ENCODE measurements at places on chromosomes 3 and 15.

GRCh38 chr15:61890106-61890505 lies 170.1 kb downstream of the VPS13C start:
- DNase-seq = no peak

DNA sequence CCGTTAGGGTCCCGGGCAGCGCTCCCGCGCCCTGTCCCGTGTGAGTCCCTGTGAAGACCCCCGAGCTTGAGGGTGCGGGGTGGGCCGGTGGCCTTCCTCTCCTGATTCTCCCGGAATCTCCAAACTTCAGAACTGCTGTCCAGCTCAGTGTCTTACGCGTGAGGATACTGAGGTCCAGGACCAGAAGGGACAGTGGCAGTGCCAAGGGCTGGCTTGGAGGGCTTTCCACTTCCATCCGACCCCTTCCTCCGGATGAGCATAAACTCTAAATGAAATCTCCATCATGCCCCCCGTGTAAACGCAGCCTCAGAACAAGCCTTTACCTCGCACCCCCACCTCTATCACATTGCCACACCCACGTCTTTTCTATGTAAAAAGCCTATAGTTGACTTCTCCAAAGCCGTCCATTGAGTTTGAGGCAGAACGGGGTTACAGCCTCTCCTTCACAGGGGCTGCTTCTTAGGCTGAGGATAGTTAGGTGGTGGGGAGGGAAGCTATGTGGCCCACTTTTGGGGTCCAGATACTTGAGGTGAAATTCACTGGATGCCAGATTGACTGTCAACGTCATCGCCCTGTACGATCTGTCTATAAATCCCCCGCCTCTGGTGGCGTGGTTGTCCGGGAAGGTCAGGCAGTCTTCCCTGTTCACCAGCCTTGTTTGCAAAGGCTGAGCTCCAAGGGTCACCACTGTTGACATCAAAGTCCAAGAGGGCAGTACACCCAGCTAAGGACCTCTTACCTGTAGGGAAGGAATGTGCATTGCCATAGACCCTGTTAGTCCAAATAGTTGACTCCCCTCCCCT lies 1.1 kb downstream of the EDEM1 start:
- peak; percentile 36 for DNase-seq

DNA sequence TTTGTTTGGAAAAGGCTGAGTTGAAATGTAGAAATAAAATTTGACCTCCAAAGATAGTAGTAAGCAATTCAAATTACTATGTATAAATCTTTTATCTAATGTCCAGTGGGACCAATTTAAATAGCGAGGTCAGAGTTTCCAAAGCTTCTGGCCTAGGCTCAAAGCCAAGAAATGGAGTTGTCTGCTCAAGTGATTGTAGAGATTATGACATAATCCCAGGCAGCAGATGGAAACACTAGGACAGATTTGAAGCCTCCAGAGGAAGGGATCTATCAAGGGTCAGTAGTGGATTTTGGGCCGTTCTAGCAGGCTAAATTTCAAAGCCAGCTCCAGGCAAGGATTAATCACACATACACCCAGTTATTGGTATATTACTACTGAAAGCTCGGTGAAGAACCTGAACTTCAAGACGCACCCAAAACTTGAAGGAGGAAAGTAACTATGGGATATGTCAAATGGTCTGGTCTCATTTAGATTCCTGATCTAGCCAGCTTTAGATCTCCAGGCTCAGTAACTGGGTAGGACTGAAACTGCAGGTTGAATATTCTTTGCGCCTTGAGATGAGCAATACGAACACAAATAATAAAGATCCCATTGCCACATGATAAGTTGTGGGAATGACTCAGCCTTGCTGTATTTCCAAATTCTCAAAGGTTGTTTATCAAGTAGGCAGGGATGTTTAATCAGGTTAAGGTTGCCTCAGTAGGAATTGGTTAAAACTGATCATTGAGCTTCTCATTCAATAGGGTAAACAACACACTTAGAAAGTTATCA lies 30.9 kb upstream of the ARRDC4 start:
- DNase-seq = no peak

DNA sequence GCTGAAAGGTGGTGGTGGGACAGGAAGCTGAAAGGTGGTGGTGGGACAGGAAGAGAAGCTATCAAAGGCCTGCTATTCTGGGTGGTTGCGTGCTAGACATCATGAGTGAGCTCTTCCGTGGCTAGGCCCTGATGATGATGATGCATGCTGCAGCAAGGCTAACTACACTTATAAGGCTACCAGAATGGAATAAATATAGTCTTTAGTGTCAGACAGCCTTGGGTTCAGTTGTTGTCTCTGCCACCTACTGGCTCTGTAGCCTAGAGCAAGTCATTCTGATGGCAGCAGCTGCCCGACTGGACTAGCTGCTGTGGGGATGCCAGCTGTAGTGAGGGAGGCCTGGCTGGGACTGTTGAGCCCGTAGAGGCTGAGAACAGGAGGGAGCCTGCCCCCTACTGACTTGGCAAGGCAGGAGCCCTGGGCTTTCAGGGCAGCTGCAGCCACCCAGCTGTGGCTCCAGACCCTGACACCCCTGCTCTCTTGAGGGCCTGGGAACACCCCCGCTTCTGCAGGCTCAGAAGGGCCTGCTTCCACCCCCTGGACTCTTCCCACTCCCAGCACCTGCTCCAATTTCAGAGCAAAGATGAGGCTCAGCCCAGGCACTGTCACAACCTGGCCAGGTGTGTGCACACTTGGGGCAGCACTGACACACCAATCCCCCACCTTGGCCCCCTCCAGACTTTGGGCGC lies 21.4 kb upstream of the ZBED2 start:
- DNase-seq = no peak

DNA sequence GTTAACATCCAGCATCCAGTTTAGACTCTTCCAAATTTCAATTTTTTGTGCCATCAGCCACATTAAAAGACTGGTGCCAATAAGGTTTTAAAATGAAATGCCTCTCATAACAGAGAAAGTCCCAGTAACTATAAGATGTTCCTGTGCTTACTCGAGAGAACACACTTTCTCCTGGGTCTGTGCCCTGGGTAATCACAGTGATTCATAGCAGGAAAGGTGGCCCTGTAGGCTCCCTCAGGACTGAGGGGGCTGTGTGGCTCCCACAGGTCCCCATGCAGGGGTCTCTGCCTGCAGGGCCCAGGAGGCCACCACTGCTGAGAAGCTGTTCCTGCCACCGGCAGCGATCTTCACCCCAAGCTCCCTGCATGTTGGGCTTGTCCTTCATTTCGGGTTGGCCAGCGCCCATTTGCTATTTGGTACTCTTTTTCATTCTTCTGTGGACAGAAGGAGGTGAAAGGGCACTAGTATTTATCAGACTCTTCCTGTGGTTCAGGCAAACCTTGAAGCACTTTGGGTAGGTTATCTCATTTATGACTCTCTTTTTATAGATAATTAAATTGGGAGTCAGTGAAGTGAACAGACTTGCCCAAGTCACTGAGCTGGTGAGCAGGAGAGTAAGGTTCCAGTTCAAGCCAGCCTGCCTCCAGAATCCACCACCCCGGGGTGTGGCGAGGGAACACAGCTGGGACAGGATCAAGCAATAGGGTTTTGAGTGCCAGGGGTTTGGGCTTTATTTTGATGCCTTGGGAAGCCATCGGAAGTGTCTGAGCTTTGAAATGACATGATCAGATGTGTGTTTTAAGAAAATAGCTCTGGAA lies 44.2 kb upstream of the PLXNA1 start:
- no peak for DNase-seq

GRCh38 chr15:62553911-62554563 lies 389.0 kb upstream of the C2CD4B start:
- peak; percentile 54 for DNase-seq

GRCh38 chr3:174869448-174869847 lies 10.3 kb downstream of the NAALADL2 start:
- DNase-seq = no peak

DNA sequence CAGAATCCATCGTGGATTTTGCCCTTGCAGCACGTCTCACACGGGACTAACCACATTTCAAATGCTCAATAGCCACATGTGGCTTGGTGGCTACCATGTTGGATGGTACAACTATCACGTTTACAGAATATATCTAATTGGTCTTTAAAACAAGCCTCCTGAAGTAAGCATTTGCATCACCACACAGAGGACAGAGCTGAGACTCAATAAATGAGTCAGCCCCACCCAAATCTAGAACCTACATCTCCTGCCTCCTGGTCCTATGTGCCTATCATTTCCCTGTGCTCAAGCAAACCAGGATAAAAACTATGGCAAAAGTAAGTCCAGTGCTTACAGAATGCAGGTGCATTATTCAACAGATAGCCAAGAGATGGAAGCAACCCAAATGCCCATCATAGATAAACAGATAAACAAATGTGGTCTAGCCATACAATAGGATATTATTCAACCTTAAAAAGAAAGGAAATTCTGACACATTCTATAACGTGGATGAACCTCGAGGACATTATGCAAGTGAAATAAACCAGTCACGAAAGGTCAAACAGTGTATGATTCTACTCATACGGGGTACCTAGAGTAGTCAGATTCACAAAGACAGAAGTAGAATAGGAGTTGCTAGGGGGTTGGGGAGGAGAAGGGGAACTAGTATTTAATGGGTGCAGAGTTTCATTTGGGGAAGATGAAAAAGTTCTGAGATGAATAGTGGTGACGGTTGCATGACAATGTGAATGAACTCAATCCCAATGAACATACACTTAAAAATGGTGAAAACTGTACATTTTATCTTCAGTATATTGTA lies 43.9 kb downstream of the SRGAP3 start:
- no peak for DNase-seq

- no peak for DNase-seq
Observed at GRCh38 chr15:101407439-101407838, 82.1 kb downstream of the PCSK6 start.

DNA sequence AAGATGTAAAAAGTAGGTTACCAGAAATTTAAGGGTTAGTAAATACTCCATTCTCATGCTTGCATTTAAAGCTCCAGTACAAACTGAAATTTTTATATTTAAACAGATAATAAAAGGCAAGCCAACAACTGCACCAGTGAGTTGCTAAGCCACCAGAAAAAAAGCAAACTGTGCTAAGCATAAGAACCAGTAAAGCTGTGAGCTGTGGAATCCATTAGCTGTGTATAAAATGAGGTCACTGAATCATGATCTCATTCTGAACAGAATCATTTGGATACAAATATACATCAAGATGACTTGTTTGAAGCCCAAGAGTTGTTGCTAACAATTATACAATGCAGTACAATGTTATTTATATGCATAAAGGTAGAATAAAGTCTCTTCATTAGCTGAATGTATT lies 1312.2 kb downstream of the SI start:
- peak; percentile 20 for DNase-seq

DNA sequence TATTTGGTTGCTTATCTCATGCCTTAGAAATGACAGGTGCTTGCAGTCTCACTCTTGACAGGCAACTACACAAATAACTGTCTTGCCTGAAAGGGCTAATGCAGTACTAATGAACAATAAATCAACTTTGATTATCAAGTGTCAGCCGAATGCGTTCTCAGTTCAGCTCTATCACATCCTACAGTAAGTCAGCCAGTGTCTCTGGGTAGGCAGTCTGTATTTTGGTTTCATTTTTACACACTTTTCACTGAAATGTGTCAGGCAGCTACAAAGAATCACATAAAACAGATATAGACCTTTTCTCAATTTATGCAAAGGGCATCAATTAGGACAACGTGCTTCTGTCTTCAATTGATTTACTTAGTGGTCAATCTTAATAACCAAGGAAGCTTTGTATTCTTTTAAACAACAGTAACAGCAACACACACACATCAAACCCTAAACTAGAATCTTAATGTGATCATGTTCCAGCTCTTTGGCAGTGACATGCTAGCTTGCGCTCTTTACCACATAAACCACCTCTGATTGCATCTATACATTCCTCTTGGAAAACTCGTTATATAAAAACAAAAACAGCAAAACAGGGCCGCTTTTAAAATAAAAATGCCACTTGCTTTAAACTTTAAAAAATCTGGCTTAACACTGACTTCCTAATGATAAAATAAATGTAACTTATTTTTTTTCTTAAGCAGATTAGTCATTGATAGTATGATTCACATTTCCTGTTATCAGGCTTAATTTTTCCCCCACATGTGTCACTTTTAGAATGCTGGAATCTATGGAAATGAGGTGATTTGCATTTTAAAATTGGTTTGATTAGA lies 520.4 kb downstream of the FOXP1 start:
- peak; percentile 55 for DNase-seq

- no peak for DNase-seq
Observed at GRCh38 chr3:112925560-112925959, 49.3 kb downstream of the CD200R1 start.

DNA sequence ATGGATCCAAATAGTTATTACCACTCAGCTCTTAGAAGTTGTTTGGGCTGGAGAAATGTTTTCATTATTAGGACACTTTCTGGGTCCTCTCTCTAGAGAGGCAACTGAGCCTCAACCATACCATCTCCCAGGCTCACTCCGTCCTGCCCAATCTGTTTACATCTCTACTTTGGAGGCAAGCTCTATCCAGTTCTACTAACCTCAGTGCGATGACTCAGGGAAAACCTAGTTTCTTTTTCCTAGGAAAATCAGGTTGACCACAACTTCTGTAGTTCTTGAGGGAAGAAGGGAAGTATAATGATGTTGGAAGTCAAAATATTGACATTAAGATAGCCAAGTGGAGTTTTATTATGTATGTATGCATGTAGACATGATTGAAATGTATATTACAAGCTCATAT lies 40.4 kb downstream of the LPP start:
- DNase-seq = no peak

- no peak for DNase-seq
Observed at GRCh38 chr3:47294392-47294791, 11.6 kb downstream of the KLHL18 start.

DNA sequence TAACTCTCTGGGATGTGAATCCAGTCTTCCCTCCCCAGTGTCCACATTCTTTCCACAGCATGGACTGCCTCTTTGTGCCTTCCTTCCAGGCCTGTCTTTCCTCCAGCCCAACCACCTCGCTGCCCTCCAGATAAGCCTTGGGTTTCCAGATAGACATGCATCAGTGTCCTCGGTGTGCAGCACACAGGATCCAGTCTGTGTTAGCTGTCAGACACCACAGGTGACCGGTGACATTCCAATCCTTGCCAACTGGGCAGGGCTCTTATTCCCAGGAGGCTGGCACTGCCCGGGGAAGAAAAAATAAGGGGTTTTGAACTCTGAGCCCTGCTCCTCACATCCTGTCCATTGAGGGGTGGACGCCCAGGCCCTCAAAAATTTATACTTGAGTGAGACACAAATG lies 6.0 kb upstream of the SLC6A1 start:
- DNase-seq = no peak

DNA sequence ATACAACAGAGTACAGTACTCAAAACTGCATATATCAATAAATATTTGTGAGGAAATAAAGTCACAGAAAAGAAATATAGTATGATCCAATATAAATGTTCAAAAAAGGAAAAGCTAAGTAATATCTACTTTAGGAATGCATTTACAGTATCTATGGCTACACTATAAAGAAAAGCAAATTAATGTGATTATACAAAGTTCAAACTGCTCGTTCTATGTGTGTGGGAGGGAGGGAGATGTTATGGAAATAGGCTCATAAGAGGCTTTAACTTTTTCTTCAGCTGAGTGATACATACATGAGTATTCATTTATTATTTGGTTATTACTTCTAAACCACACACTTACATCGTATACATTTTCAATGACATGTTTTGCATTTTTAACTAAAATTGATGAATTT lies 377.7 kb upstream of the AGTR1 start:
- no peak for DNase-seq
